ENCODE measurements at places on chromosomes 12 and 14.
A peak's percentile ranks its signal among the peaks of the same experiment; 100 is the strongest.

GRCh38 chr14:21043387-21043973 lies 1.3 kb downstream of the RNASE7 start:
- no peak for DNase-seq

DNA sequence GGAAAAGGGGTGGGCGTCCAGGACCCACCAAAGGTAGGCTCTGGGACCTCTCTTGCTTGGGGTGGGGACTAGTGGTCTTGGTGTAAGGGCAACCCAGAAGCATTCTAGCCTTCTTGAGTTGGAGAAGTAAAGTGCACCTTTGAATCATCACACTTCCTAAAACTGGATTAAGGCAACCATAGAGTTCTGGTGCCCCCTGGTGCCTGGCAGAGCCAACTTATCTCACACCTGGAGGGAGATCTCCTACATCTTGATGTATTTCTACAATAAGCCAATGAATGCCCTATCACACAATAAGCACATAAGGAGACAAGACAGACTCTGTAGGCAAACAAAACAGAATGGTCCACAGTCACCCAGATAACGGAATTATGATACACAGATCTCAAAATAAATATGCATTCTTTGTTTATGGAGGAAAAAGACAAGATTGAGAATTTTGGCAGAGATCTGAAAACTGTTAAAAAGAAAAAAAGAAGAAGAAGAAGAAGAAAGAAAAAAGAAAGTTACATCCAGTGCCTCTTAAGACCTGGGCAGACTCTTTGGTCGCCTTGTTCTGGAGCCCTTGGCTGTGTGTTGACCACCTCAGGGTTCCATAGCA lies 95.9 kb upstream of the PPP2R5C start:
- DNase-seq = peak; percentile 26

DNA sequence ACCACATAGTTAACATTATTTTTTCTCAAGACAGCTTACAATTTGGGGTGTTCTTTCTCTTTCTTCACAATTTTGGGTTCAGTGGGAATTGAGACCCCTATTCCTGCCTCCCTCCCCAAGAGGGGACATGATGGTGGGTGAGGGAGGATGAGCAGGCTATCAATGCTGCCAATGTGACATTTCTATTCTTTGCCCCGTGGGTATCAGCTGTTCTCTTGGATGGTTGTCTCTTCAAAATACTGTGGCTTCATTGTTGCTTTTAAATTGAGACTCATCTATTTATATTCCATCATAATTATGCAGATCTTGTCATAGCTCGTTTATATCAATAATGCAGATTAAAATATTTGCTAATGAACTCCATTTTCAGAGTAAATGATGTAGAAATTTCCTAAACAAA lies 56.5 kb upstream of the ANO4 start:
- no peak for DNase-seq

DNA sequence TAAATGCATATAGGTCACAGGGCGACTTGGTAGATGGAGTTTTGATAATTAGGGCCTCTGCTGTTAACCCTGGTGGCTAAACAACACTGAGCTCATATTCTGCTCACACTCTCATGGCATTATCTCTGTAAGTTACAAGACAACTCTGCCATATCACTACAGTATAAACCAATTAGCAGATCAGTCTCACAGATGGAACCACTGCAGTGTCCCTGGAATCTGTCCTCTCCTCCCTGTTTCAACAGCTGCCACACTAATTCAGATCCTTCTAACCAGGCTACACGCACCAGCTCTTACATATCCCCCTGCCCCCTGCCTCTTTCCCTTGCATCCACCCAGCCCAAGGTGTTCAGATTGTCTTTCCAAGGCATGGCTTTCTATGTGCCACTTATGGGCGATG lies 161.0 kb upstream of the RMST start:
- DNase-seq = no peak

- DNase-seq = no peak
These were observed 115.4 kb upstream of the MYL2 start for GRCh38 chr12:111035578-111036301.

- DNase-seq = no peak
These were observed 10.9 kb upstream of the TAC3 start for GRCh38 chr12:57027011-57027804.

DNA sequence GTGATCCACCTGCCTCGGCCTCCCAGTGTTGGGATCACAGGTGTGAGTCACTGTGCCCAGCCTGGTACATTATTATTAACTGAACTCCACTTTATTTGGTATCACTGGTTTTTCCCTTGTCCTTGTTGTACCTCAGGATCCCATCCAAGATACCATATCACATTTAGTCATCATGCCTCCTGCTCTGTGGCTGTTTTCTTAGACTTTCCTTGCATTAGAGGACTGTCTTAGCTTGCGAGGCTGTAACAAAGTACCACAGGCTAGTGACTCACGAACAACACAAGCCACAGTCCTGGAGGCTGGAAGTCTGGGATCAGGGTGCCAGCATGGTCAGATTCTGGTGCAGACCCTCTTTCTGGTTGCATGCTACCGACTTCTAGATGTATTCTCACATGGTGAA lies 12.2 kb downstream of the KLC1 start:
- no peak for DNase-seq

DNA sequence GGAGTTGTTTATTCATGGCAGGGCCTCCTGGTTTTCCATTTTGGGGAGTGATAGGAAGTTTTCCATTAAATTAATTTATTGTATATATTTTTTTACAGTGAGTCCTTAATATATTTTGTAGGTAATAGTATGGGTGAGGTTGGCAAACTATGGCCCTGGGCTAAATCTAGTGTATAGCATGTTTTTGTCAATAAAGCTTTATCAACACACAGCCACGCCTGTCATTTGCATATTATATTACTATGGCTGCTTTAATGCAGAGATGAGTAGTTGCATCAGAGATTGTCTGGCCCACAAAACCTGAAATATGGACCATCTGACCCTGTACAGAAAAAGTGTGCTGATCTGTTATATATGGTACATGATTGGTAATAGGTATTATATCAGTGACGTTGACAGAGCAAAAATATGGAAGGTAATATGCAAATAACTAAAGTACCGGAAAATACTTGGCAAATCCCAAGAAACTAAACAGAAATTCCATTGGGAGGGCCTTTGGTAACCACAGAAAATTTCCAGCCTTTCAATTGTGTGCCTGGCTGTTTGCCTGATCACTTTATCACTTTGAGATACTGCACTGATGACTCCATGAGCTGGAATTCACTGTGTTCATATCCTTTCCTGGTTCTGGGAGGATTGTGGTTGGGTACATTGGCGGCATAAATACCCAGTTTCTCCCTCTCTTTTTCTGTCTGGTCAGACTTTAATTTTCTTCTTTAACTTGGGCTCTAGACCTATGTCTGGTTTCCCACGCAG lies 61.7 kb upstream of the RFLNA start:
- DNase-seq = peak; percentile 91

GRCh38 chr12:3019005-3019680 lies 58.0 kb upstream of the TSPAN9 start:
- DNase-seq = no peak

- DNase-seq = no peak
These were observed 12.2 kb downstream of the PTPN11 start for GRCh38 chr12:112430929-112431328.

GRCh38 chr14:60815371-60815770 lies 80.8 kb downstream of the MNAT1 start:
- peak; percentile 38 for DNase-seq

- DNase-seq = no peak
These were observed 68.5 kb downstream of the TSPAN9 start for GRCh38 chr12:3145546-3146310.

DNA sequence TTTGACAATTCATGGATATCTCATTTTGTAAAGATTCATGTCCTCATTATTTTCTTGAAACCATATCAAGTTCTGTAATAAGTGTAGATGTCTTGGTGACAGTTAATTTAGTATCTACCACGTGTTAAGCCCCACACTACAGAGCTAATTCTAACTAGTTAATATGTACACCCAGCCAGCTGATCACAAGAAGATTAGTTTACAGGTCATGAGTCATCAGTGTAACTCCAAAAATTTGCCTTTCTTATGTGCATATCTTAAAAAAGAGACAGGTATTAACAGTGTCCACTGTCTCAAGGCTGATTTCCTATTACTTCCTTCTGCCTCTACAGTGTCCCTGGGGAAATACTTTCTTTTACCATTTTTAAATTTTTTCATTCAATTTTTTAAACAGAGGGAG lies 13.3 kb upstream of the YBX3 start:
- DNase-seq = no peak

- DNase-seq = no peak
These were observed 185.9 kb upstream of the RBM19 start for GRCh38 chr12:114152066-114152465.

- DNase-seq = peak; percentile 4
These were observed 141.7 kb downstream of the SYT1 start for GRCh38 chr12:79006306-79006705.

- DNase-seq = no peak
These were observed 107.2 kb upstream of the FRMD6 start for GRCh38 chr14:51544471-51544870.

- no peak for DNase-seq
These were observed 75.9 kb downstream of the AEBP2 start for GRCh38 chr12:19515179-19515578.

DNA sequence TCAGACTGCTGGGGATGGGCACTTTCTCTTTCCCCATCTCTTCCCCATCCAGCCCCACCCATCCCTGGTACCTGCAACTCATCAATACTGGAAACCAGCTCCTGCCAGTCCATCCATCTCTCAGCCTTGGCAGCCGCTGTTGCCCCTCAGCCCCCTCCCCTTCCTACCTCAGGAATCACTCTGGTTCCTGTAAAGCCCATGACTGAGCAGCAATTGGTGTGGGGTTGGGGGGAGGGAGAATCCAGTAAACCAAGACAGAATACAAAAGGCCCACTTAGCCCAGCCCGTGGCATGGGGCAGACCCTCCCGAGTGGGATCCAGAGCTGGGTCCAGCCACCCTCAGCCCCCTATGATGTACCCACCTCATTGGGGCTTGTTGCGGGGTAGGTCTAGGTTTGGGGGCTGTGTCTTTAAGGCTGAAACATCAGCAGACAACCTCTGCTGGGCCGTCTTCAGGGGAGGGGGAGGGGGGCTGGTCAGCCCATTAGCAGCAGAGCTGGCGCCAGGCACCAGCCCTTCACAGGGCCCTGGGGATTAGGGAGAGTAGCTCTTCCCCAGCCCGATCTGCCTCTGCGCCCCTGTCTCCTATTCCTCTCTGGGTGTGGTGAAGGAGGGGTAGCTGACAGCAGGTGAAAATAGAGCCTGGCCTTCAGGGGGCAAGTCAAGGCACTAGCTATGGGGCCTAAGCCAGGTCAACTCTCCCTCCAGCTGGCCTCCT lies 702 bp upstream of the PRPH start:
- DNase-seq = no peak

GRCh38 chr14:100688598-100689461 lies 37.9 kb upstream of the DLK1 start:
- DNase-seq = peak; percentile 64

DNA sequence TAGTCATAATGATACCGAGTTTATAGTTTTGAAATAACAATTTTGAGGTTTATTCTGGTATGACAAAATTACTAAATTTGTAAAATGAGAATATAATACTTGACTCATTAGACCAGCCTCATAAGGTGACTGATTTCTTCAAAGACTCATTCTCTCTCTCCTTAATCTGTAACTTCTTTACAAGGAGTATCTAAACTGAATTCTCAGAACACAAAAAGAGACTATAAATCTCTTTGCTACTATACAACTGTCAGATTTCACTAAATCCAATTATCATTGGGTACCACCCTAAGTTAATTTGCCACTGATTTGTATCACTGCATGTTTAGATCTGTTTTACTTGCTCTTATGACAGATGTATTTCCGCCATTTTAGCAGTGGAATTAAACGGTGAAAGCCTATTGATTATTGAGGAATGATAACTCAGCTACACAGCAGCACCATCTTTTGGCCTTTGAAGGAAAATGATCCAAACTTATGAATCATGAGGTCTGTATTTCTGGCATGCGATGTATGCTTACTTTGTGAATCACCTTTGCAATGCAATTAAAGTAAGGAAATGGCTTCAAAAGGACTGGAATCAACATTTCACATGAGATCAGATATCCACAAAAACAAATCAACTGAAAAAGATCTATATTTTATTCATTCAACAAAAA lies 161.2 kb downstream of the RERGL start:
- DNase-seq = peak; percentile 48

GRCh38 chr12:100857971-100858370 lies 63.4 kb downstream of the ANO4 start:
- DNase-seq = peak; percentile 43

DNA sequence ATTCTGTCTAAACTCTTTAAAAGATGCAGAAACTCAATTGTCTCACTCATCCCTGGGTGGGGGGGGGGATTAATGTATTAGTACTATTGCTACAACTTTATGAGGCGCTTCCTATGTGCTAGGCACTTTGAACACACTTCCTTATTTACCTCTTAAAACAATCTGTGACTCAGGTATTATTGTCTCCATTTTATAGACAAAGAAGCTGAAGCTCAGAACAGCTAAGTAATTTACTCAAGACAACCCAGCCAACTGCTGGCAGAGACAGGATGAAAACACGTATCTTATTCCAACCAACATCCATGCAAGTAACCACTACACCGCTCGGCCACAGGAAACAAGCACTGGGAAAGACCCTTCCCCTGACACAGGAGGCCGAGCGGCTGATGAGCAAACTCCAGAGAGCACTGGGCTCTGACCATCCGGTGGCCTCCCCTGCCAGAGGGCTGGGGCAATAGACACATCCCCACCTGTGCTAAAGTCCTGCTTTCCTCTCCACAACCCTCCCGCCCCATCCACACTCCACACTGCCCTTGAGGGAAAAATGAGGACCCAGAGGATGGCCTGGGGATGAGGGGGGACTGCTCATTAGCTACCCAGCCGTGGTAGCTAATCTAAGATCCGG lies 244.2 kb downstream of the DPF3 start:
- no peak for DNase-seq

GRCh38 chr12:47856094-47856493 lies 36.4 kb upstream of the HDAC7 start:
- no peak for DNase-seq

- DNase-seq = peak; percentile 57
These were observed 717 bp downstream of the ORAI1 start for GRCh38 chr12:121626853-121627640.

GRCh38 chr12:38138225-38139221 lies 178.1 kb upstream of the ALG10B start:
- DNase-seq = peak; percentile 61

DNA sequence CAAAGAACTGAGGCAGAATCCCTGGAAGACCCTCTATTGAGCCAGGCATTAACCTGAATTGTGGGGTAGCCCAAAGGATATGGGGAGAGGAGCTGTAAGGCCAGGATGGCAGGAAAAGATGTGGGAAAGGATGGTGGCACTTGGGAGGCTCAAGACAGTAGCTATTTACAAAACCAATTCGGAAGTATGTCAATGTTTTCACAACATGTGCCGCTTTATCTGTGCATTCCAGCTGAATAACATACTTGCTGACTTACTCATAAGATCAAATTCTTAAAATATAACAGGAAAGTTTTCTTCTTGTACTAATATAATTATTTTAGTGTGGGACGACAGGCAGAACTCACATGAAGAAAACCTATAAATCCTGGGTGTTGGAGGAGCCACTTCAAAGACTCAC lies 10.6 kb downstream of the BBS10 start:
- peak; percentile 78 for DNase-seq
